ENCODE measurements at places on chromosomes 16 and 17. TPM values are rescaled to one million over a fixed set of nuclear protein-coding genes. Genes with fewer than 3 reads are reported as not detected.

- DNase-seq = no peak
Measured at GRCh38 chr17:68686108-68686988, 85.2 kb upstream of the FAM20A start.

- no peak for DNase-seq
Measured at GRCh38 chr16:57138281-57138935, 46.0 kb downstream of the CPNE2 start.

DNA sequence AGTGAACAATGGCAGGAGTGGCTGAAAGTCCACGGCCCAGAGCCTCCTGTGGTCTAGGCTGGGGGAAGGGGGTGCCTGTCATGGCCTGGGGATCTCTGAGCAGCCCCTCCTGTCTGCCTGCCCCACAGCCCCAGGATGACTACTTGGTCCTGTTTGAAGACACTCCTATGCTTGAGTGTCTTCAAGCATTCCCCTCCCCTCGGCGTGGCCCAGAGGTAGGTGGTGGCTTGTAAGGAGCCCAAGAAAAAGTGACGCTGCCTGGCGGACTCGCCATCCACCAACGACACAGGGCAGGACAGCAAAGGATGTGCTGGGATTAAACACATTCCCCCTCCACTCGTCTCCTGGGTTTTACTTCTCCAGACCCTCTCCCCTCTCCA lies 5.7 kb downstream of the SULT1A1 start:
- DNase-seq = no peak

The LYRM1 gene
- total RNA-seq = 31.3 TPM

The ERCC4 gene
- total RNA-seq = 6.2 TPM

The MCRIP2 gene
- total RNA-seq = 62.7 TPM
